ENCODE measurements at places on chromosomes 5 and 9. TPM values are rescaled to one million over a fixed set of nuclear protein-coding genes. Genes with fewer than 3 reads are reported as not detected.

CSF1R gene
- total RNA-seq, result not detected

FGD3 gene
- total RNA-seq, result 0.96 TPM

SYNPO gene
- total RNA-seq, result 1.1 TPM

FOXD4L4 gene
- not detected for total RNA-seq

SH3PXD2B gene
- 25.2 TPM for total RNA-seq

PGM5 gene
- total RNA-seq, result not detected

SPATA9 gene
- total RNA-seq, result not detected

PPIC gene
- total RNA-seq, result 21.9 TPM

GABRG2 gene
- not detected for total RNA-seq

TESK1 gene
- total RNA-seq, result 2.9 TPM

LCP2 gene
- not detected for total RNA-seq

C1QTNF2 gene
- total RNA-seq, result not detected

APBA1 gene
- total RNA-seq, result 0.55 TPM

COL5A1 gene
- 30.8 TPM for total RNA-seq

- no peak for DNase-seq
These were observed 3.2 kb downstream of the SGTB start for GRCh38 chr5:65718576-65719310.

GRCh38 chr9:127905004-127905728 lies 5.8 kb upstream of the ST6GALNAC6 start:
- DNase-seq, result no peak

DNA sequence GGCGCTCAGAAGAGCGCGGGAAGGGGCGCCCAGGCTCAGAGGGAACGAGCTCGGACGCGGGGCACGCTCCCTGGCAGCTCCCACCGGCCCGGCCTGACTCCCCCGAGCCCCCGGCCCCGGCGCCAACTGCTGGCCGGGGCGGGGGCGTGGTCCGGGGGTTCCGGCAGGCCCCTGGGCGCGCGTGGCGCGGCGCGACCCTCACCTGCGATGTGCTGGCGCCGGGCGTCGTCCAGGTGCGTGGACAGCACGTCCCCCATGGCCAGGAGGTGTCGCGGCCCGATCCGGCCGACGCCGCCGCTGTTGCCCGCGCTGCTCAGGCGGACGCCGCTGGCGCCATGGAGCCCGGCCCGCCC lies 43.5 kb upstream of the STXBP1 start:
- DNase-seq, result no peak

DNA sequence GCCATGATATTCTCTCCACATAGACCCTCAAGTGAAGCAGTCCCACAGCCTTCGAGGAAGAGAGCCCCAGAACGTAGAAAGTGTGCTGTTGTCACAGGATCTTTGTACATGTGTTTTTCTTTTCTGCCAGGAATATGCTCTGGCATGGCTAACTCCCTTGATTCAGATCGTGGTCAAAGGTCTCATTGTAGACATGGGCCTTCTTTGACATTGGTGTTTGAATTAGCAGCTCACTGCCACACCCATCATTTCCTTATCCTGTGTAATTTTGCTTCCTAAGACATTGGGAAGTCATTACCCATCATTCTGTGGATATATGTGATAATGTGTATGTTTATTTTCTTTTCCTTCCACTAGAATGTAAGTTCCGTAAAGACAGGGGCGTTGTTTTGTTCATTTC lies 25.5 kb downstream of the MTRR start:
- DNase-seq, result no peak

DNA sequence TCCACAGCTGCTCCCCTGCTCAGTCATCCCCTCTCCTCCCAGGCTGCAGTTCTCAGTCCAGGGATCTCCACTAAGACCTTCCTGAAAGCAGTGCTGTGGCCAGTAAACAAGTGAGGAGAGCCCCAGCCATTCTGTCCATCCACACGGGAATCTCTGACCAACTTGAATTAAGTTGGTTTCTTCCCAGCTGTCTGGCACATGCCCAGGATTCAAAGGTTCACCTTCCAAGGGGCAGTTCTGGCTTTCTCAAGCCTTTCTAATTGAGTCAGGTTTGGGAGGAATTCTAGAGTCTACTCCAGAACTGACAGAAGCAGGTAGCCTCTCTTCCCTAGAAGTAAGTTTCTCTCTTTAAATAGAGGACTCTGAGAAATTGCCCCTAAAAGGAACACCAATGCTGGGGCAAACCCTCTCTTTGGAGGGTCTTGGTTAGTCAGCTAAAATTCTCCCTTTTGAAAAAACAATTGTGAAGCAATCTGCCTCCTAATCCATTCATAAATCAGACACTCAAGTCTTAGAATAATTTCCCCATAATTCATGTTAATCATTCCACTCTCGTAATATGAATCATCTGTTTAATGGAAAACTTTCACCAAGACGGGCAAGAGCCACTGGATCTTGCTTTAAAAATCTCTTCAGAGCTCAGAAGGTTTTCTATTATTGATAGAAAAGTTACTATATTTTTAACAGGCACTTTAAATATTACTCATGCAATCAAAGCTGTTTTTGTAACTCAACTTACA lies 133.8 kb downstream of the SPOCK1 start:
- no peak for DNase-seq

- DNase-seq, result peak; percentile 85
These were observed 218.7 kb downstream of the TRPM3 start for GRCh38 chr9:70902692-70903131.

- DNase-seq, result no peak
These were observed 125.3 kb upstream of the IRX4 start for GRCh38 chr5:2007878-2008501.

DNA sequence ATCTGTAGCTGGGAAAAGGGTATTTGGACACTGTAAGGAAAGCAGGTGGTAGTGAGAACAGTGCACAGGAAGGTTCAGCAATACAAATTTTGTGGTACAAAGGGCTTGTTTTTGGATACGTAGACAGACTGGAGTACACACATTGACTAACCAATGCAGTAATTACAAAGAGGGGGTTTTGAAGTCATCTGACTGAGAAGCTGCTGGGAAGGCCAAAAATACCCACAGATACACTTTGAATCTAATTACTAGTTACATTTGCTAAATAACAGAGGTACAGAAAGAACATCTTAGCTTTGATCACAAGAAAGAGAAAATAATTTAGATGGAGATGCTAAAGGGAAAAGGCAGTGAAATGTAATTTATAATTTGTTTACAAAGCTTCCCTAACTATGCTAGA lies 45.9 kb downstream of the PKD2L2 start:
- no peak for DNase-seq

- peak; percentile 27 for DNase-seq
These were observed 746 bp upstream of the NPM1 start for GRCh38 chr5:171386861-171387344.

DNA sequence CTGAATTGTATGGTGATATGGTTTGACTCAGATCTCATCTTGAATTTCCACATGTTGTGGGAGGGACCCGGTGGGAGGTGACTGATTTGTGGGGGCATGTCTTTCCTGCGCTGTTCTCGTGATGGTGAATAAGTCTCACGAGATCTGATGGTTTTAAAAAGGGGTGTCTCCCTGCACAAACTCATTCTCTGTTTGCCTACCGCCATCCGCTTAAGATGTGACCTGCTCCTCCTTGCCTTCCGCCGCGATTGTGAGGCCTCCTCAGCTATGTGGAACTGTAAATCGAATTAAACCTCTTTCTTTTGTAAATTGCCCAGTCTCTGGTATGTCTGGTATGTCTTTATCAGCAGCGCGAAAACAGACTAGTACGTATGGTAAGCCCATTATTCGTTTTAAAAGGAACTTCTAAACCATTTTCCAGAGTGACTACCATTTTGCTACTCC lies 48.7 kb downstream of the SLC36A1 start:
- no peak for DNase-seq

DNA sequence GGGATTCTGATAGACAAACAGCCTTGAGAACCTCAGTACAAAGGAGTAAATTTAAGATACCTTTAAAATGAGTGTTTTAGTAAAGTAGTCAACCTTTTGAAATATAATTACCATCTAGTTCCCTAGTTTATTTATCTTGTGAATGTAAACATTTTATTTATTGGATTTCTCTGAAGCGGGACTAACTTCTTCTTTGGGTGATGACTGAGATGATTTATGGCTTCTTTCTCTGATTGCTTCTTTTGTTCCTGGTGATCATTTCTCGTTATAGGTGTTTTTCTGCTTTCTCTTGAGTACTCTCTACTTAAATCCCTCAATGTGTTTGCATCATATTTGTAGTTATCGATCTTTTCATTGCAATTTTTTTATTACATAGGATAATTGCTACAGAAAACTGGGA lies 33.2 kb downstream of the PRDM6 start:
- DNase-seq, result no peak

DNA sequence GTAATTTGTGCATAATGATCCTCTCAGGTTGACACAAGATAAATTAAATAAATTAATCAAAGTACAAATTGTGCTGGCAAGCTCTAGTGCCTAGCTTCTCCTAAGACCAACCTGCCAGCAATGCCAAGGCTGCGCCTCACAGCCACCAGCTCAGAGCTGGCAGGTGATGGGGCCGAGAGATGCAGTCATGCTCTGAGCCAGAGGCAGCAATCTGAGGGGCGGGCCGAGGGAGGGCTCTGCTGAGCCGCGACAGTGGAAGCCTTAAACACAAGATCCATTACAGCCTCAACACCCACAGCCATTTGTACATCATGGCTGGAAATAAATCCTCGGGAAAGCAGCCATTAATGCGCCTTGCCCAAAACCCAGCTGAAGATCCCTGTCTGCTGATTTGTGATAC lies 20.3 kb downstream of the MED27 start:
- DNase-seq, result no peak

- no peak for DNase-seq
These were observed 574.5 kb downstream of the PRELID2 start for GRCh38 chr5:145260670-145261069.

DNA sequence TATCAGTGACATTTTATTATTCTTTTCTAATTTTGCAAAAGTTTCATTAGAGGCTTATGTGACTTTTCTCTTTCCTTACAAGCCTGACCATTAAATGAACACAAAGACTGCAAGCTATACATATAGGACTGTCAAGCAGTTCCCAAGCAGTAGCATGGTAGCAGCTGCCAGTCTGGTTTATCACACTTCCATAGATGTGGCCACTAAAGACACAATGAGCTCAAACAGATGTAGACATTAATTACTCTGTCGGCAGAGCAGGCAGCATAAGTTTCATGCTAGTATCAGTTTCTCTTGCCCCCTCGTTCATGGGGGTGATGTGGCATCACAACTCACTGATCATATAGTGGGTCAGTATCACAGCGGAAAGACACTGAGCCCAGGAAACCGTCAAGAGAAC lies 89.5 kb downstream of the CDH10 start:
- no peak for DNase-seq

DNA sequence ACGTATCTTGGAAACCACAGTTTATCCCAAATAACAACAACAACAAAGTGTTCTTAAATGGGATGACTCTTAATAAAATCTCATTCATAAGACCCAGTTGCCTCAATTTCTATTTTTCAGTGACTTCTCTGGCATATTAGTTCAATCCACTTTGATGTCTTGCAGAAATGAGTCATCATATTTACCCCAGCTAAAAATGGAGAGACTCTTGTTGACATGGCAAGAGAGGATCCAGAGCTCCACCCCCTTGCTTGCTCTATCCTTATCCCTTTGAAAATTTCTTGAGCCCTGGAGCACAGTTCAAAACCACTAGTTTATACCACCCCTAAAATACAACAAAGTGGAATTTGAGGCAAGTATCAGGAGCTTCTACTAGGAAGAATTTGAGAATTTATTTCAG lies 20.8 kb downstream of the VCAN start:
- no peak for DNase-seq

DNA sequence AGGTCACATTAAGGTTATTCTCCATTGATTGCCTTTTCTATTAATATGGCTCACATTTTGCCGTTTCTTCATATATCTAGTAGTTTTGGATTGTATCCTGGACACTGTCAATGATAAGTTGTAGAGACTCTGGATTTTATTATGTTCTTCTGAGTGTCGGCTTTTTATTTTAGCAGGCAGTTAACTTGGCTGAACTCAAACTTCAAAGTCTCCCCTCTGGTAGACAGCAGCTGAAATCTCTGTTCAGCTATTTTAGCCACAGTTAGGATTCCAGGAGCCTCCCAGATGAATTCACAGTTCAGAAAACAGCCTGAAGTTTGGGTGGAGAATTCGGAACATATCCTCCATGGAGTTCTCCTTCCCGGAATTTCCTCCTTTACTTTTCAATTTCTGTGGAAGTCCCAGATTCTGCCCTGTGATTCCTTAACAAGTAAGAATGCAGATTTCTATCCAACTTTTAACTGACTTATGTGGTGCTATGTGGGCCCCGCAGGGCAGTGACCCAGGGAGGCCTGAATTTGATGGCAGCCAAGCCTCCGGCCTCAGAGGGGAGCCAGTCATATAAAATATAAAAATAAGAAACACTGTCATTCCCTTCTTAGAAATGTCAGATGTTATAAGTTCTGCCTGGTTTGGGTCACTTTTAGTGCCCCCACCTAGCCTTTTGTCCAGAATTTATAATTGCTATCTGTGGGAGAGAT lies 39.3 kb upstream of the MVB12B start:
- DNase-seq, result no peak

- no peak for DNase-seq
These were observed 33.7 kb downstream of the HAVCR1 start for GRCh38 chr5:157025093-157025698.

- no peak for DNase-seq
These were observed 114.5 kb downstream of the MTRR start for GRCh38 chr5:7983433-7983832.

DNA sequence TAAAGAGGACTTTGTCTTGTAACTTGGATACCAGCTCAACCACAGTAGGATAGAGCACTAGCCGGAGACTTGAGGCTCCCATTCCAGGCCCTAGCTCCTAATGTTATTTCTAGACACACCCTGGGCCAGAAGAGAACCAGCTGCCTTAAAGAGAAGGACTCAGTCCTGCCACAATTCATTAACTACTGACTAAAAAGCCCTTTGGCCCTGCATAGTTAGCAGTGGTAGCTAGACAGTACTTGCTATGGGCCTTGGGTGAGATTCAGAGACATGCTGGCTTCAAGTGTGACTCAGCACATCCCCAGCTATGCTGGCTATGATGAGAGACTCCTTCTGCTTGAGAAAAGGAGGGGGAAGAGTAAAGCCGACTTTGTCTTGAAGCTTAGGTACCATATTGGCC lies 47.3 kb downstream of the TMEM167A start:
- peak; percentile 60 for DNase-seq

DNA sequence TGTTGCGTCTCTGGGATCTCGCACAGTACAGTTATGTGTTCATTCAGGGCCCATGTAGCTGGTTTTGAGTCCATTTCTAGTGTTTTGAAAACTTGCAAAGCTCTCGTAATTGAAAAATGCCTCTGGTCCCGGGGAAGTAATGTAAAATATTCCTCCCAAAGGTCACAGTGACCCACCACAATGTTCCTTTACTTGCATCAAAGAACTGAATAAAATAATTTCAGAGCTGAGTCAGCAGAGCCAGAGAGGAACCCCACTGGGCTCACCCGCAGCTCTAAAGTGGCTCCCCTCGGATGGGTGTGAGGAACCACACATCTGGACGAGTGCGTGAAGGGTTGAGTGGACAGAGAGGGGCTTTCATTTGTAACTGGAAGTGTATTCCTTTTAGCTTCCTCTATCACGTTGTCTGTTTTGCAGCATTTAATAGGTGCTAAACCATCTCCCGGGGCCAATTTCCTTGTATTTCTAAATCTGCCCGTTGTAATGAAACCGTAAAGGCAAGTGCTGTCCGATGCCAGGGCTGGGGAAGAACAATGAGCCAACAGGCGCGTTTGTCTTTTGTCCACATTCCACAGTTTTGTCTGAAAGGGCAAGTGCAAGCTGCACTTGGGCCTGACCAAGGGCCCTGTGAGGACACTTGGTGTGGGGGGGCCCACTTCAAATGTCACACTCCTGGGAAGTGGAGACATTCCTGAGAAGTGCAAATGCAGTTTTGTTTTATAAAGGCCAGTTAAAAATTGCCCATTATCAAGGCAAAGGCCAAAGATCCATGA lies 29.9 kb downstream of the COL5A1 start:
- no peak for DNase-seq

- DNase-seq, result peak; percentile 28
These were observed 39.8 kb upstream of the FUBP3 start for GRCh38 chr9:130539420-130540223.
